SIG-M5 (cell line): ENCODE measurements at places on chromosomes 6 and 20.

DNA sequence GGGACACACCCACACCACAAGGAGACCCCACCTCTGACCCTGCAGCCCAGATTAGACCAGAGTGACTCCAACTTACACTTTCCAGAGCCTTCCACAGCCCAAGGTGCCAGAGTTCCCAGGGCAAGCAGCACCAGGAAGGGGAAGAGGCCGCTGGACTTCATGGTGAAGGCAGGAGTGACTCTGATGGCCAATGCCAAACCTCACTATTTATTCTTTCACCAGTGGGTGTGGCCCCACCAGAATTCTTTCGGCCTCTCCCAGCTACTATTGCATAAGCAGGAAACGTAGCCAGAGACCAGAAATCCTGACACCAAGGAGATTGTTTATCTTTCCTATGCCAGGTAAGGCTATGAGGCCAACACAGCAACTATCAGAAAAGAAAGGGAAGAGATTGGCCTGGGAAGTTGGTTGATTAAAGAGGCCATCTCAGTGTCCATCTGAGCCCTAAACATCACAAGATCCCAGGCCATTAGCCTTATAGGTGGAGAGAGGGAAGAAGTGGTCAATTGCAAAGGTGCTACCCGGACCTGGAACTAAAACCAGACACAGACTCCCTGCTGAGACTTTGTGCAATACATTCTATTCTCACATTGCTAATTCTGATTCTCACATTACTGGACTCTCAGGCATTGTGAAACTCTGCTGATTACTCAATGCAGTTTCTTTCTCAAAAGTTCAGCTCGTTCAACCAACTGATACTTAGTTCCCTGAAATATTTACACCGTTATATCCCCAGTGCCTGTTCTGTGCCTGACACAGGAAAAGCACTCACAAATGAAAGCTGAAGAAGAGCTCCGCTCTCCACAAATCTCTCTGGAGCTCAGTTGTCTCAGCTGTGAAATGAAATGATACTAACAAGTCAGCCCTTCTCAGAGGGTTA, at the start of gene SLPI:
SLPI (minus strand) TSS at position 182 of the 880 bp plus-strand sequence; CDS start at position 161, 21 bp downstream.
- peak; percentile 84 for DNase-seq

- no peak for DNase-seq
Observed at GRCh38 chr6:18362058-18362561, 25.0 kb upstream of the RNF144B start.

- no peak for DNase-seq
Observed at GRCh38 chr20:57802765-57803507, 93.1 kb upstream of the PMEPA1 start.

DNA sequence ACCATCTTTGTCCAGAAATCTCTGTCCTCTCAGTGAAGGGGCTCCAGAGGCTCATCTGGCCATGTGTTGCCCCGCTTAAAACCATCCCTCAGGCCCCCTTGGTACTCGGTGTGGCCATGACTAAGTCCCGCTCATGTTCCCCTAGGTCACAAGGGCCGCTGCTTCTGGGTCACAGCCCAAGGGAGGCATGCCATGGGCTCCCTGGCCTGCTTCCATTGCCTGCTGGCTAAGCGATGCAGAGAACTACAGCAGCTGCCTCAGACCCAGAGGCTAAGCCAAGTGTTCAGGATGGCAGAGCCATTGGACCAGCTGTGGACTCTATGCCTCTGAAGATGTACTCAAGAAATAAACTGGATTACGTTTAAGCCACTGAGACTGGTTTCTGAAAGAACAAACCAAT, 95.5 kb downstream of the ZFP64 start:
- DNase-seq = no peak

- DNase-seq = no peak
Observed at GRCh38 chr20:53652090-53652858, 58.6 kb upstream of the ZNF217 start.
